ENCODE measurements at places on chromosomes 5 and 9.

DNA sequence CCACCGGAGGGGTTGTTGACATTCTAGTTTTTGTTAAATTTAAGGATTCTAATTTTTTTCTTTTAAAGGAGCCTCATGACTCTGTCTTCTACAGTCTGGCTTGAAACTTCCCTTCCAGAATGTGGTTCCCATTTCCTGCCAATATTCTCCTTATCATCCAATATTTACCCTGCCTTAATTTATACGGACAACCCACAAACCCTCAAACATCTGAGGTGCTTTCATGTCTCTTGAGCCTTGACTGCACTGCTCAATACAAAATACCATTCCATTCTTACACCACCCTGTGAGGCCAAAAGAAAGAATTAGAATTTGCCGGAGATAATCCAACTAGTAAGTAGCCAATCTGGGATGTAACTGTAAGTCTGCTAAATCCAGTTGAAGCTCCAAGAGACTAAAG lies 346.5 kb downstream of the SPOCK1 start:
- DNase-seq = no peak

GRCh38 chr5:172849606-172850453 lies 15.8 kb downstream of the ERGIC1 start:
- no peak for DNase-seq

GRCh38 chr5:60436518-60436917 lies 263.4 kb downstream of the DEPDC1B start:
- no peak for DNase-seq

GRCh38 chr9:37512437-37512836 lies 26.7 kb downstream of the POLR1E start:
- no peak for DNase-seq

GRCh38 chr5:58760222-58760621 lies 177.3 kb downstream of the RAB3C start:
- no peak for DNase-seq

GRCh38 chr5:164577201-164577600 lies 1071.8 kb downstream of the MAT2B start:
- no peak for DNase-seq

DNA sequence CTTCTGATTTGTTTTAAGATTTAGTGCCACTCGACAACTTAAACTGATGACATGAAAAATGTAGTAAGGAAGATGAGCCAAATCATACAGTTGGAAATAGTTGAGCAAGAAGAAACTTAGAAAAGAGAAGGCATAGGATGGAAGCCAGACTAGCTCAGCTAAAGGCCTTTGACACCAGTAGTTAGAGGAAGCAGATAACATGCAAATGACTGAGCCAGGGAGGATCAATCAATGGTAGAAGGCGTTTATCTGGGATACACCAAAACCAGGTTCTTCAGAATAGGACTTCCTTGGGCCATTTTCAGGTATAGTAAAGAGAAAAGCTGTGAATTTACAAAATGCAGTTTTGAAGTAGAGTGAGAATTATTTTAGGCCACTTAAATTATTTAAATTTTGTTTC lies 3.2 kb downstream of the TDRD7 start:
- DNase-seq = no peak

DNA sequence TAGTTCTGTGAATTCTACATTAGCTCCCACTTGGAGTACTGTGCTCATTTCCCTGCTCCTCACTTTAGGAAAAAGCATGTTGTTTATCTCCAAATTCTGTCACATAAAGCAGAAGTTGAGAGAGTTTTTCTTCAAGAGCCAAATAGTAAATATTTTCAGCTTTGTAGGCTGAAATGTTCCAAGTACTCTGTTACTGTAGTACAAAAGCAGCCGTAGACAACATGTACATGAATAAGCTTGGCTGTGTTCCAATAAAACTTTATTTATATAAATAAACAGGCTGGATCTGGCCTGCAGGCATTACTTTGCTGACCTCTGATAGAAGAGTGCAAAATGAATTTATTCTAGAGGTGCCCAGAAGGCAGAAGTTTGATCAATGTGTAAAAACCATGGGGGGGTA lies 73.0 kb upstream of the AGXT2 start:
- DNase-seq = no peak

- DNase-seq = peak; percentile 70
Measured at GRCh38 chr5:80255431-80255810, 427 bp downstream of the SERINC5 start.

DNA sequence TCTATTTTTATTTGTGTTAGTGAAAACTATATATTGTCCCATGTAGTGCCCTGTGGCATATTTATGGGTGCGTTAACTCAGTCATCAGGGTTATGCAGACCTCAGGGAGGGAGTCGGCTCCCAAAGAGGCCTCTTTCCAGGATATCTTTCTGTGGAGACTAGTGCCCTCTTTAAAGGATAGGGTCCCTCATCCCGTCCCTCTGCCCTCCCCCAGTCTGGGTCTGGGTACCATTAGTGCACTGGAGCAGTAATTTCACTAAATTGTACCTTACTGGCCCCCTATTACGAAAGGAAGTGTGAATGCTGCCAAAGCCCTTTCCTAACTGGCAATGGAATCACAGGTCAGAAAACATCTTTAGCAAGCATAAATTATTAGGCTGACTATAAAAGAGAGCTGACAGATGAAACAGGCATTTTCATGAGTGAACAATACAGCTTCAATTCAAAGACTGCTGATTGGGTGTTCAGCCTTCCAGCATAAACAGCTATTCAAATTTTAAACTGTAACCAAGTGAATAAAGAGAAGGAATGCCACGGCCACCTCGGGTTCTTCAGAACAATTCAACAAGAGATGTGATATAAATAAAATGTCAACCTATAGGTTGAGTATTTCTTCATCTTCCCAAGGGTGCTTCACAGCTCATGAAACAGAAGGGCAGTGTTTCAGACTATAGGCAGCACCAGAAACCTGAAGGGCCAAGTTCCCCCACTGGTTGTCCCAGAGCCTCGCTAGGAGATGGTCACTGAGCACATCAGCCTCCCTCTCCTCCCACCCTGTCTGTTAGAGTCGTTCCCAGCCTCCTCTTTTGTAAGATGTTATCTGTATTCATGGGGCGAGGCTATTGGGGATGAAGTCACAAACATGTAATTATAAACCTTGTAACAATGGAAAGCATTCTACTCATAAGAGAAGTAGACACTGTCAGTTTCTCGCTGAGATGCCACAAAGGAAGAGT lies 318.7 kb downstream of the TMEM161B start:
- DNase-seq = no peak

- DNase-seq = no peak
Measured at GRCh38 chr5:174500636-174501035, 223.7 kb upstream of the MSX2 start.

DNA sequence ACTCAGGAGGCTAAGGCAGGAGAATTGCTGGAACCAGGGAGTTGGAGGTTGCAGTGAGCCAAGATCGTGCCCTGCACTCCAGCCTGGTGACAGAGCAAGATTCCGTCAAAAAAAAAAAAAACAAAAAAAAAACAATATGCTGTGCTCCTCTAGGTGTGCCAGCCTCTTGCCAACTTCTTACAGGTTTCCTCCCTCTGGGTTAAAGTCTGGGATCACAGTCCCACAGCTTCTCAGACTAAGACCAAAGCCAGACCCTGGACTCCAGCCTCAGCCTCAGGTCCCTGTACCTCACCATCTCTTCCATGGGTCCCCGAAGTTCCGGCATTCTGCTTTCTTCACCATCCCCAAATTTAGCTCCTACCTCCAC lies 180.8 kb upstream of the MVB12B start:
- no peak for DNase-seq

- DNase-seq = no peak
Measured at GRCh38 chr5:150623878-150624216, 16.6 kb upstream of the SYNPO start.

GRCh38 chr9:126398403-126399058 lies 71.9 kb downstream of the MVB12B start:
- DNase-seq = no peak

DNA sequence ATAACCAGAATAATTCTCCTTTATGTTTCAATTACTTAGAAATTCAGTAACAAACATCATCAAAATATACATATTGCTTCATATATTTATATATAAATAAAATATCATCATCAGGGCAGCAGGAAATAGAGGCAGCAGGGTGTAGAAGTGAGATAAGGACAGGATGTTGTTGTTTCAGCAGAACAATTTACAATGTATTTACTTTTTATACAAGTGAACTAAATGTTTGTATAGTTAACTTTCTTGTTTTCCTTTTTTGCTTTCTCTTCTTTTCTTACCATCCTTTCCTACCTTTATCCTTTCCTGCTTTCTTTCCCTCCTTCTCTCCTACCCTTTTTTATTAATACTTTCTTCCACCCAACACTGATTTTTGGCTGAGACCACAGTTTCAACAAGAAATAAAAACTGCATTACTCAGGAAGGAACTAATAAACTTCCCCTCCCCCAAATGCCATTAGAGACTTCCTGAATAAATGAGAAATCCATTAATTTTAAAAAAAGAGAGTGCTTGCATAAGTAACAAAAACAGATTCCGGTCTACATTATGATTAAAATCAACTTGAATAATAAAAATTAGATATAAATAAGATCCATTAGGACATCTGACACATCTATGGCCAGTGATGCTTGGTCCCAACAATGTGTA lies 159.8 kb upstream of the ACOT12 start:
- no peak for DNase-seq

- peak; percentile 14 for DNase-seq
Measured at GRCh38 chr5:127313847-127314473, 23.4 kb downstream of the MEGF10 start.

GRCh38 chr5:31781772-31782171 lies 142.8 kb downstream of the PDZD2 start:
- no peak for DNase-seq

- DNase-seq = no peak
Measured at GRCh38 chr9:90555351-90556057, 87.1 kb downstream of the DIRAS2 start.
